ENCODE measurements at places on chromosomes 3 and 15.

DNA sequence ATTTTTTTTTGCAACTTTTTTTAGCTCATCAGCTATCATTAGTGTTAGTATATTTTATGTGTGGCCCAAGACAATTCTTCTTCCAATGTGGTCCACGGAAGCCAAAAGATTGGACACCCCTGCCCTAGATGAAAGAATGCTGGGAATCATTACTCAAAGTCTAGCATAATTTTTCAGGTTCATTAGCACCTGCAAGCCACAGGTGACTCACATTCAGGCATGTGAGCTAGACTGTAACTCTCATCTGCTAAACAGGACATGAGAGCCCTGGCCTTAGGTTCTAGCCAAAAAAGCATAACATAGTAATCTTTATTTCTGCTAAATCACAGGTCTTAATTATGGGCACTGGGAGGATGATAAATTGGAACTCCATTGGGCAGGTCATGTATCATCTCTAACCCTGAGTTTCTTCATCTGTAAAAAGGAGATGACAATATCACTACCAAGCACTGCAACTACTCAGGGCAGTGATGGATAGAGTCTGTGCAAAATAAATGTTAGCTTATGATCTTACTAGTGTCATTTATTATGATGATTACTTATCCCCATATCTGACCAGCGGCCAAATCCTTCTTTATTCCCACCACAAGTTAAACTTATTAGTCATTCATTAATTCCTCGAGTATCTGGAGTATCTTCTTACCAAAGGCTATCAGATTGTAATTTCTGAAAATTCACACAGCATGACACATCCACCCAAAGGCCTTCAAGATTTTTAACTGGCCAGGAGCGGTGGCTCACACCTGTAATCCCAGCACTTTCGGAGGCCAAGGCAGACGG lies 125.0 kb downstream of the PLD1 start:
- DNase-seq: no peak

- DNase-seq: no peak
Observed at GRCh38 chr3:186097663-186098451, 11.0 kb downstream of the ETV5 start.

DNA sequence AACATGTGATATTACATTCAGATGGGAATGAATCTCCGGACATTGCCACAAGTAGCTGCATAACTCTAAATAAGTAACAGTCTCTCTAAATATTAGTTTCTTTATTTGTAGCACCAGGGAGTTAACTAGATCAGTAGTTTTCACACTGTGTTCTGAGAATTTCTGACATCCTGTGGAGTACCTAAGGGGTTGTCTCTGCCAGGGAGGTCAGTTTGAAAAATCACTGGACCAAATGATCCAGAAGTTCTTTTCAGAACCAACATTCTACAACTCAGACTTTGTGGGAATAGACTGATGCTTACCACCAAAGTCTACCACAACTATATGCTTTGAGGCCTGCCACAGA lies 9.0 kb upstream of the ILDR1 start:
- DNase-seq: no peak

- no peak for DNase-seq
Observed at GRCh38 chr3:111769992-111770352, 89.1 kb upstream of the PHLDB2 start.

DNA sequence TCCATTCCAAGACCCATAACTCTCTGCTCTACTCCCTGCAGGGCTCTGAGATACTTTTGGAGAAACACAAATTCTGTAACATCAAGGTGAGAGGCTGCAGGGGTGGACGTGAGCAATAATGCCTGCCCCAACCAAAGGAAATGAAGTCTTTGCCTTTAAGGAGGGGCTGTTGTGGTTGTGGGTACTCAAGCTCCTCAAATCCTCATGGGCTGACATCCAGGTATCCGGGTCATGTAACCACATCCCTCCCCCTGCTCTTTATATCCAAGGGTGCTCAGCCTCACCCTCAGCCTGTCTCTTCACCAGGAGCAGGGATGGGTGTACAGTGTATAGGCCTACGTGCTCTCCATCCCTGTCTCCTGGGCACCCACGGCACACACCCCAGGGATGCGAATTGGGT lies 32.3 kb downstream of the NOX5 start:
- no peak for DNase-seq

DNA sequence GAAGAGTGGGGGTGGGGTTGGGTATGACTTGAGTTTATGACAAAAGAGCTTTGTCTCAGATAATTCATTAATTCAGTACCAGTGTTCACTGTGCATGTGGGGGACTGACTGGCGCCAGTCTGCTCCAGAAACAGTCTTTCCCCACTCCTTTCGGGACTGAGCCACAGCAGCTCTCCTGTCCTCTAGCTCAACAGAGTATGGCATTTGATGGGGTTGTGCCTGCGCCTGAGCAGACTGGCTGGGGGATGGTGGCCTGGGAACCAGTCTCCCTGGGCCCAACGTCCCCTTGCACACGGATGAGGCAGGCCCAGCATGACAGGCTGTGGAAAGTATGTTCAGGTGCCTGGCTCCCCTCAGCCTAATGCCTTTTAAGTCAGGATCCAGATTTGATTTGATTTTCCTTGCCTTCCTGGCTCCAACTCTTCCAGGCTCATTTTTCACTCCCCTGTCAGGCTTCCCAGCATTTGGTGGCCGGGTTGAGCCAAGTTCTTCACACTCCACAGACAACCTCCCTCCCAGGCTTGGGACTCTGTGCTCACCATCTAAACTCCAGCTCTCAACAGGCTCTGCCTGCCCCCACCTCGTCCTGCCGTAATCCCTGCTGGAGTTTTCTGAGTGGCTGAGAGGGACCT lies 105.0 kb downstream of the MYLK start:
- no peak for DNase-seq

GRCh38 chr3:187616307-187616972 lies 53.8 kb downstream of the SST start:
- no peak for DNase-seq

DNA sequence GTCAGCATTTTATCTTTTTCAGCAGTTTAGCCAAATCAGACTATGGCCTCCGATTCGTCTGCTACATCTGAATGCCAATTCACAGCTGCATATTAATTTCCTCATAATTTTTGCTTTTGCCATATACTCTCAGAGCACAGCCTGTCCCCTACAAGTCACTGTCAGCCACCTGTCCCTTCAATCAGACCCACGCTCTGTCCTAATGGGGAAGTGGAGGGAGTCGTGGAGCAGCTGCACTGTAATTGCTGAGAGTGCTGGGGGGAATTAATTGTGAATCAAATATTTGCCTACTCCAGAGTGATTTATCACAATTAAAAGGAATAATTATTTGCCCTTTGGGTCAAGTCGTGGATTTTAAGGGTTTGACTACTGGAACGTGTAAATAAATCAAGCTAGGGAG lies 75.5 kb downstream of the EBLN2 start:
- no peak for DNase-seq

GRCh38 chr3:61919371-61919770 lies 358.0 kb downstream of the PTPRG start:
- DNase-seq: no peak

- DNase-seq: no peak
Observed at GRCh38 chr3:61420136-61420759, 141.1 kb upstream of the PTPRG start.

DNA sequence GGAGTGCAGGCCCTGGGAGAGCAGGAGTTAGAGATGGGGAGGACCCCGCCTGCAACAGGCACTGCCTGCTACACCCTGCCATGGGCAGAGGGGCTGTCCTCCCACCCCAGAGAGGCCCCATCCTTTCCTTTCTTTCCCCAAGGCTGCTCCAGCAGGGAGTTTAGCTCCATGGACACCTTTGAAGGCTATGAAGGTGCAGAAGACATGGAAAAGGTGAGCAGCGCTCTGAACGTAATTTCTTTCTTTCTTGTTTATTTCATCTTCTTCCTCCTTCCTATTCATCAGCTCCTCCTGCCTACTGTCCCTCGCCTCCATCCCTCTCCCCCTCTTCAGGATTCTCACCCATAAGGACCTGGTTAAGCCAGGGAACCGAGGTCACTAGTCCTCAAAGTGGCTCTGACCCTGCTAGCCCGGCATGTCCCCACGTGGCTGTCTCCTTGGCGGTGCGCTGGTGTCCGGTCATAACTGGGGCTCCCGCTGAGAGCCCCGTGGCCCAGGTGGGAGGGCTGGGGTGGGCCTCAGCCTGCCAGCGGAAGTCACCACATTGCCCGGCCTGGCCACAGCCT lies 16.0 kb upstream of the ADIPOQ start:
- no peak for DNase-seq

GRCh38 chr3:59133311-59133710 lies 83.5 kb upstream of the CFAP20DC start:
- no peak for DNase-seq

GRCh38 chr3:158273656-158274055 lies 163.8 kb downstream of the RSRC1 start:
- DNase-seq: no peak

GRCh38 chr3:13251166-13251903 lies 168.8 kb downstream of the NUP210 start:
- DNase-seq: no peak

DNA sequence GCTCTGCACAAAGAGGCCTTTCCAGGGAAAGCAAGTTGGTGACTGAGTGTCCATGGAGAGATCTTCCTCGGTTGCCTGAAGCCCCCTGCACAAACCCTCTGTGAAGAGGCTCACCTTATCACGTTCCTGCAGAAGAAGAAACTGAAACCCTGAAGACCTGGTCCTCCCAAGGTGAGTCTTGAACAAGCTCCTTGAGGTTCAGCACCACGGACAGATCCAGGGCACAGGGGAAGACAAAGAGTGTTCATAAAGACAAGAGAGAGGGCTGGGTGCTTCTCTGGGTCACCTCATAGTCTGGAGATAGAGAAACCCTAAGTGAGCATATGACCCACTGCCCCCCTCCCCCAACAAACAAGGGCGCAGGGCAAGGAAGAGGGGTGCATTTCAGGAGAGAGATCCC lies 21.7 kb upstream of the TBC1D21 start:
- no peak for DNase-seq

- no peak for DNase-seq
Observed at GRCh38 chr3:100030346-100030745, 84.0 kb downstream of the FILIP1L start.

DNA sequence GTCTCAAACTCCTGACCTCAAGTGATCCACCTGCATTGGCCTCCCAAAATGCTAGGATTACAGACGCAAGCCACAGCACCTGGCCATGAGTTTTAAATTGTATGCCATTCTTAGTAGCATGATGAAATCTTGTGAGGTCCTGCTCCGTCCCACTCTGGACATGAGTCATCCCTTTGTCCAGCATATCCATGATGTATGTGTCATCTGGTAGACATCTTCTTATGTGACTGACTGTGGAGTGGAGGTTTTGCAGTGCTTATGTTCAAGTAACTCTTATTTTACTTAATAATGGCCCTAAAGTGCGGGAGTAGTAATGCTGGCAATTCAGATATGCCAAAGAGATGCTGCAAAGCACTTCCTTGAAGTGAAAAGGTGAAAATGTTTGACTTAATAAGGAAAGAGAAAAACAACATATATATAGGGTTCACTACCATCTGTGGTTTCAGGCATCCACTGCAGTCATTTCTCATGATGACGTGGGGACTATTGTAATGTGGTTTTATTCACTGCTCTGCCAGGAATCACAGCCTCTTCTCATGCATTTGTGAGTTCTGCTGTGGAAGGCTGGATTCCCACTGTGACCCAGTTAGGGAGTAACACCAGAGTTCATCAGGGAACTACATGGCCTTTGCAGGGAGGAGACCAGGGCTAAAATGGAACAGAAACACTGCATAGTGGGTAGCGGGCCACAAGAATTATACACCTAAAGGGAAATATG lies 204.6 kb upstream of the STRIT1 start:
- DNase-seq: no peak

- no peak for DNase-seq
Observed at GRCh38 chr3:112635674-112636073, 5.3 kb downstream of the CCDC80 start.

DNA sequence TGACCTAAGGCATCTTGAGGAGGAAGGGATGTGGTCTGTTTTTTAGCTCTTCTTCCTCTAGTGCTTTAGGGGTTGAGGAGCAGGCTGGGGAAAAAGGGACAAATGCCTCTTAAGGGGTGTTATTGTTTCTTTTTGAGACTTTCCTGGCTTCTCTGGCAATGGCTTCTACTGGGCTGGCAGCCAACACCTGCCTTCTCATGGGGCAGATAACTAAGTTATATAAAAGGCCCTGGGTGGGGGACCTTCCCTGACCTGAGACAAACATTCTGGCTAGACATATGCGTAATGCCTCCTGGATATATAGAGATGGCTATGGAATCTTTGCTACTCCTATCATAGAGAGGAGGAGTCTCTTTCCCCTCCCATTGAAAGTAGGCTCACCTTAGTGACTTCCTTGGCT lies 179.2 kb upstream of the PROK2 start:
- no peak for DNase-seq

DNA sequence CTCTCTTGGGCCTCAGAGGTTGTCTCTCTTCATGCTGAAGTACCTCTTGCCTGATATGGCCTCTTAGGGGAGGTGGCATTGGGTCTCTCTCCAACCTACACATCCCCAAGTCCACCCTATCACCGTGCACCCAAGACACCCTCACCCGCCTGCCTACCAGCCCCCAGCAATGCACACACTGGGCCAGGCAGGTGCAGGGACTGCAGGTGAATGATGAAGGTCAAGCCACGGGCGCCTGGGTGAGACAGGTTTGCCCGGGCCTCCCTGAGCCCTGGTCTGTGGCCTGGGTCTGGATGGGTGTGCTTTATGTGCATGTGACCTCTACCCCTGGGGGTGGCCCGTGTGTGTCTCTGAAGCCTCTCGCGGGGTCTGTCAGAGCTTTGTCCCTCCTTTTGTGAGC lies 68.3 kb downstream of the WNT7A start:
- DNase-seq: no peak

DNA sequence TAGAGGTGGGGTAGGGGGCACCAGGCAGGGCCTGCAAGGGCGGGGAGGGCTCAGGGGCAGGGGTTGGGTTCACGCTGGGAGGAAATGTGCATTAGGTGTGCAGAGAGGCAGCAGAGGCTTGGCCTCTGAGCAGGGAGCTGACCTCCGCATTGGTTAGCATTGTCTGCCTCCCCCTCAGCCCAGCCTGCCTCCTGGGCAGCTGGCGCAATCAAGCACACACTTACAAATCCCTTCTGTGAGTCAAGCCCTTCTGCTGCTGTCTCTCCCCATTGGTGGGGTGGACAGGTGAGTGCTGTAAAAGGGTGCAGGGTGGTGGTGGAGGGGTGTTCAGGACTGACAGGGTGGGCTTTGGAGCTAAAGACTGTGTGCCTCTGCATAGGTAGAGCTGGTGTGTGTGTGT lies 9.3 kb downstream of the LOXL1 start:
- no peak for DNase-seq

GRCh38 chr3:43343815-43344214 lies 57.5 kb downstream of the SNRK start:
- no peak for DNase-seq

DNA sequence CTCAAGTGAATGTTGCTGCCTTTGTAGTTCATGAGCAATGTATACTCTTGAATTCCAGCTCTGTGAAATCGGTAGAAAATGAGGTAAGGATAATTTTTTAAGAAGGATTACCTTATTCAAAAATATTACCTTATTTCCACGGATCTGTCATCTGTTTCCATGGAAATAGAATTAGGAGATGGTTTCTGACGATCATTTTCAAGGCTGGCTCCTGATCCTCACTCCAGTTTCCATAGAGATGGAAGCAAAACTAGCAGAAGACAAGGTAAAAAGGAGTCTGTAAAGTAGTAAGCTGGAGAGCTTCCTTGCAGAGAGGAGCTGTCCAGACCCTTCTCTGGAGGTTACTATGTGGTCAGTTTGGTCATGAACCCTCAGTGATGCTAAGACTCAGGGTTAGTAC lies 55.5 kb downstream of the CACNA2D3 start:
- DNase-seq: no peak

- no peak for DNase-seq
Observed at GRCh38 chr3:191707817-191708216, 246.9 kb downstream of the PYDC2 start.

- no peak for DNase-seq
Observed at GRCh38 chr3:17800232-17800631, 57.8 kb upstream of the TBC1D5 start.

GRCh38 chr3:131717493-131717892 lies 214.7 kb upstream of the MRPL3 start:
- DNase-seq: no peak
